NCI-H2081 (cell line): ENCODE measurements at places on chromosomes 16 and 17.

- no peak for DNase-seq
Measured at GRCh38 chr16:83699817-83700216, 108.0 kb upstream of the HSBP1 start.

- DNase-seq, result no peak
Measured at GRCh38 chr16:30350134-30350871, 4.8 kb downstream of the CD2BP2 start.

DNA sequence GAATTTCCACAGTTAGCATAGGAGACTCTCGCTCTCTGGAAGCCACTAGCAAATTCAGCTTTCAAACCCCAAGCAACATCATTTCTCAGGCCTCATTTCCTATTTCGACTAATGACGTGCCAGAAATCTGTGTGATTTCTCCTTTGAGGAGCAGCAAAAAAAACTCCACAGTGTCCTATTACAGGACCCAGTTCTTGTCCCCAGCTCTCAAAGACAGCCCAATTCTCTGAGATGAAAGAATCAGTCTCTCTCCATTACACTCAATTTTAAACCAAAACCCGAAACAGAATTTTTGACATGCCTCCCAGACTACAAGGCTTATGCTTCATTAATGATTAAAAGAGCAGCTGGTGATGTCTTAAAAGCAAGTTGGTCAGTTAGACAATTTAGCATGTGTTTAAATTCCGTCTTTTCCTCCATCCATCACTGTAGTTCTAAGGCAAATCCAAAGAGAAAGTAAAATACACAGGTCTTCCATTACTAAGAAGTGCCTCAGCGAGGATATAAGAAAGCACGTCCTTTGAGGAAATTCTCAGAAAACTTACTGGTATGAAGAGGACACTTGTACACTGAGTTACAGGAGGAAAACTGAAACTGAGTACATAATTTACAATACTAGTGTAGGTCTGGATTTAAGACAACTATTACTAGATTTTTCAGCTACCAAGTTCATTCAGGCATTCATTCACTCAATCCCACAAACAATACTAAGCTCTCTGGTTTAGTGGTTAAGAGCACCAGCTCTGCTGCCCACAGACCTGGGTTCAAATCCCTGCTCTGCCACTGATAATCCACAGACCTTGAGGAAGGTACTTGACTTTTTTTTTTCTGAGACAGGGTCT is 12.5 kb downstream of the TOM1L2 start:
- DNase-seq, result no peak

GRCh38 chr17:58691701-58692238 is at the start of gene TEX14:
Gene TEX14 (minus strand): TSS chr17:58692045. CDS start chr17:58652001, 40,044 bp downstream.
- no peak for DNase-seq

GRCh38 chr17:6244796-6245195 is 174.6 kb downstream of the WSCD1 start:
- no peak for DNase-seq

DNA sequence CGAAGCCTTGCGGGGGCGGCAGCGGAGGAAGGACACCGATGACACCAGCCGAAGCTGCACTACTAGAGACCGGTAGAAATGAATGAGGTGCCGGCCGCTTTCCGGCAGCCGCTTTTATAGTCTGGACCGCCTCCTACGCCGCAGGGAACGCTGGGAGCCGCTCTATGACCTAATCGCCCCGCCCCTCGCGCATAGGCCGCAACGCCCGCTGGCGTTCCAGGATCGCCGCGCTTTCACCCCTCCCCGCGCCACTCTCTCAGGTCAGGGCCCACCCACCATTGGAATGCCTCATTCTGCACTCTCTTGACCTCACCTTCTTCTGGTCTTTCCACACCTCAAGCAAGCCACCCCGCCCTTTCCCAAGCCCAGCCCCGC is at the start of gene DDX5:
TSS of gene DDX5 (minus strand) at position 89 of the 375 bp plus-strand sequence. CDS start 170 bp downstream, outside the sequence.
- DNase-seq, result peak; percentile 97

DNA sequence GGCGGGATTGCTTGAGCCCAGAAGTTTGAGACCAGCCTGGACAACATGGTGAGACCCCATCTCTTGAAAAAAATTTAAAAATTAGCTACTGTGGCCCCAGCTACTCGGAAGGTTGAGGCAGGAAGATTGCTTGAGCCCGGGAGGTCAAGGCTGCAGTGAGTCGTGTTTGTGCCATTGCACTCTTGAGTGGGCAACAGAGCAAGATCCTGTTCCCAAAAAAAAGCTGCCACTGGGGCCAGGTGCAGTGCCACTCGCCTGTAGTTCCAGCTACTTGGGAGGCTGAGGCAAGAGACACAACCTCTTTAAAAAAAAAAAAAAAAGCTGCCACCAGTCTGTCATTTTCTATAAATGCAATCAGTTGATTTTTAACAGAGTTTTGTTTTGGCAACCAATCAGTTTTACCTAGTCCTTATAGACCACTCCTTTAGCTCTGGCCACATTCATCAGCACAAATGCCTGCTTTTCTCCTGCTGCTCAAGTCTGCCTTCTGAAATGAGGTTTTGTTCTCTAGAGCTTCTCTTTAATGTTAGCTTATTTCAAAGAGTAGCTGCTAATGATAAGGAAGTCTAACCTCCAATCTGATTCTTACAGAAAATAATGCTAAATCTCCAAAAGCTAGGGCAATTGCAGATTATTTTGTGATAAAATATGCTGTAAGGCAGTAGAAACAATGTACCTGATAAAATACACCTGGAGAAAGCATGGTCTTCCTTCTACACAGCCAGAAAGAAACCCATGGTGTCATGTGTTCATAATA is 64.8 kb downstream of the TUBD1 start:
- DNase-seq, result no peak

- no peak for DNase-seq
Measured at GRCh38 chr17:17225901-17226300, 11.1 kb downstream of the FLCN start.
